ENCODE measurements at places on chromosomes 7 and 10.

DNA sequence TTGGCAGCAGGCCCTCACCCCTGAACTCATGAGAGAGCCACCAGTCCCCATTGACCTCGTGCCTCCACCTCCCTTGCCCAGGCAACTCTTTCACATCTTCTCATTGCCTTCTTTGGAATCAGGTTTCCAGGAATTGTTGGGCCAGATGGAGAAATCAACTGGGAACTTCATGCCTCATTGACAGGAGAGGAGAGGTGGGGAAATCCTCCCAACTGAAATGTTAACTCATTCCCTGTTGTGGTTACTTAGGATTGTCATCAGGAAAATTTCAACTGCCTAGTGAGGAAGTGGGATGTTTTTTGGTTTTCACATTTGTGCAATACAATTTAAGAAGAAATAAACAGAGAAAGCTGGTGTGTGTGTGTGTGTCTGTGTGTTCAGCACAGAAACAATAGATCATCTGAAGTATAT lies 106.6 kb upstream of the INHBA start:
- no peak for DNase-seq

- no peak for DNase-seq
Measured at GRCh38 chr10:31187607-31188210, 131.3 kb upstream of the ZEB1 start.

GRCh38 chr7:79872176-79872575 lies 262.5 kb upstream of the GNAI1 start:
- no peak for DNase-seq

- DNase-seq = no peak
Measured at GRCh38 chr10:129962872-129963640, 1.0 kb downstream of the EBF3 start.

- no peak for DNase-seq
Measured at GRCh38 chr7:128920913-128921582, 10.5 kb upstream of the KCP start.

- DNase-seq = no peak
Measured at GRCh38 chr10:91023700-91024398, 103.0 kb upstream of the ANKRD1 start.

DNA sequence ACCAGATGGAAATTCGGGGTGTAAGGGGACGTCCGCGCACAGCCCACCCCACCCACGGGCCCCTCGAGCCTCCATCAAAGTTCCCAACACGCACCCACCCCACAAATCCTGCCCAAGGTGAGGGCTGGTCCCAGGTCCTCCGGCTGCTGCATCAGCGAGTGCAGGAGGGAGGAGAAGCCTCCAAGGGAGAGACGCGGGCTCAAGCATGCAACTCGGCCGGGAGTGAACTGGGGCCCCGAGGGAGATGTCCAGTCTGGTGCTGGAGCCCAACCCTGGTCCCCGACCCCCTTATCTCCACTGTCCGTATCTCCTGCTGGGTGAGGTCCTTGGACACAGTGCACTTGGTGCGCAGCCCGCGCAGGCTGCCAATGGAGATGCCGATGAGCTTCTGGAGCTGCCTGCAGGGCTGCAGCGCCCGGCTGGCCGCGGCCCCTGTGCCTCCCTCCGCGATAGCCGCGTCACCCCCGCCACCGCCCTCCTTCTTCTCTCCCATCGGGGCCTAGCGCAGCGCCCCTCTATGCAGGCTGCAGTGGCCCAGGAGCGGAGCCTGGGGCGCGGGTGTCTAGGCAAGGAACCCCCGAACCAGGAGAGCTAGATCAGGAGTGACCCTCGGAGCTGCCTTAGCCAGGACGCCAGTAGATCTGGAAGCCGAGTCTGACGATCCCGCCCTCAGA lies 489.2 kb downstream of the ZNF33B start:
- DNase-seq = no peak

DNA sequence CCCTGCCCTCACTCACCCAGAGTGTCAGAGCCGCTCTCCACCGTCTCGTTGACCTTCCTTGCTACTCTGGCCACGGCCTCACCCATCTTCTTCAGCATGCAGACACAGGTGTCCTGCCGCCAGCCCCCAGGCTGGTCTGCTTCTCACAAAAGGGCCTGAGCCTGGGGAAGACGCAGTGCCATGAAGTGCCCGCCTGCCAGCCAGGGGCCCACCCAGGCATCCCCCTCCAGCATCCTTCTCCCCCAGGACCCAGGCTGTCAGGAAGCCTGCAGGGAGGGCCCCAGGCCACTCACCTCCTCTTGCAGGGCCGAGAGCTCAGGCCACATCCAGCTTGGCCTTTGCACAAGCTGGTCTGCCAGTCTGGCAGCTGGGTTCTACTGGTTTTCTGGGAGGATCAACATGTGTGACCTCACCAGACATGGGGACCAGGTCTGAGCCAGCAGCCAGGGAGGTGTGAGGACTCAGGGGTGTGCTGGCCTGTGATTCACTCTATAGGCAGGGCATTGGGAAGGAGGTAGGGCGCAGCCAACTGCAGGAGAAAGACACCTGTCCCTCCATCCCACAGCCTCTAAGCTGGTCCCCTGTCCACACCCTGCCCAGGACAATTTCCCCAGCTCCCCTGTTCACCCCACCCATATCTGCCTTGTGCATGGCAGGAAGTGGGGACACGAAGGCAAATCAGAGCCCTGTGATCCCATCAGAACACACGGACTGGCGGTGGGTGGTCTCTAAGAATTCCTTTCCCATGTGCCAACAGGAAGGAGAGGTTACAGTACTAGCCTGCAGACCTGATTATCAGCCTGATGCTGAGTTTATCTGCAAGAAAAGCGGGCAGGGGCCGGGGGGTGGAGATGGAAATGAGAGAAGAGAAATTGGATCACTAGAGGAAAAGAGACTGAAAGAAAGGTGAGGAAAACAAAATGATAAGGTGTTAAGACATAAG lies 5.7 kb downstream of the LRRC20 start:
- no peak for DNase-seq

- no peak for DNase-seq
Measured at GRCh38 chr7:6032641-6033040, 1.5 kb downstream of the ANKRD61 start.

DNA sequence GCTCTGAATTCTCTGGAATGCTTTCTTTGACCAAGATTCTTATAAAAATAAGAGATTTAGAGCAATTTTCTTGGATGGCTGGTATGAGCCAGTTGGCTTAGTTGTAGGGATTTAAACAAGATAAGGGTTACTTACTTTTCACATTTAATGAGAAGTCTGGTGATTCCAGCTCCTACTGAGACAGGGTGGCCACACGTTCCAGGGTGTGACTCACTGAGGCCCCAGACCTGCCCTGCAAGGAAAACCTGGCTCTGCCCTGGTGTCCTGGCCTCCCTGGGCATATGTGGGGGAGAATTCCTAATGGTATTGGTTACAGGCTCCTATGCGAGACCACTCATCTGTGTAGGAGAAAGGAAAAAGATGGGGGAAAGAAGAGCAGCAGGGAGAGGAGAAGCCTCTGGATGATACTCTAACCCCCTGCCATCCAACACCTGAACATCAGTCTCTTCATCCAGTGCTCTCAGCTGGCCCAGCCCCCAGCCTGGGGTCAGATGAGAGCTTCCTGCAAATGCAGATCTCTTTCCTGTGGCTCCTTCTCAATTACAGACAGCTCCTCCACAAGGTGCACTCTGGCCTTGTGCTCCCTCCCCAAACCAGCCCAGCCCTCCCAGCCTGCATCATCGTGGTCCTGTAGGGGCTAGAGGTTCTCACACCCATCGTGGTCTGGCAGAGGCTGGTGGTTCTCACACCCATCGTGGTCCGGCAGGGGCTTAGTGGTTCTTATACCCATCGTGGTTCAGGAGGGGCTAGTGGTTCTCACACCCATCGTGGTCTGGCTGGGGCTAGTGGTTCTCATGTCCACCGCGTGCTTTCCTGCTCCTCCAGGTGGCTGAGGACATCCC lies 139.9 kb downstream of the EGFR start:
- DNase-seq = no peak

DNA sequence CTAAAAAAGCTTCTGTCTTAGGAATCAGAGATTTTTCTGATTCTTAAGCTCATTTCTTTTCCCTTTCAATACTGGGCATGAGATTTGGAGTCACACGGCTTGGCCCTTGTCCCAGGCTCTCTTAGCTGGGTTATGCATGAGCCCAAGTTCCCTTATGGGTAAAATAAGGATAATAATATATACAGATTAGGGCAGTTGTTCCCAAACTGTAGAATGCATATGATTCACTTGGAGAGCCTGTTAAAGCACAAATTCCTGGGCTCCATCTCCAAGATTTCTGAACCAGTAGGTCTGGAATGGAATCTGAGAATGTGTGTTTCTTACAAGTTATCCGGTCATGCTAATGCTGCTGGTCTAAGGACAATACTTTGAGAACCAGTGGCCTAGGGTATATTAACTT lies 154.0 kb downstream of the REEP3 start:
- no peak for DNase-seq

GRCh38 chr10:45453639-45454255 lies 79.7 kb downstream of the ALOX5 start:
- DNase-seq = no peak

GRCh38 chr10:119197921-119198320 lies 9.4 kb upstream of the GRK5 start:
- DNase-seq = no peak

GRCh38 chr10:62732841-62733653 lies 71.5 kb upstream of the ADO start:
- no peak for DNase-seq

DNA sequence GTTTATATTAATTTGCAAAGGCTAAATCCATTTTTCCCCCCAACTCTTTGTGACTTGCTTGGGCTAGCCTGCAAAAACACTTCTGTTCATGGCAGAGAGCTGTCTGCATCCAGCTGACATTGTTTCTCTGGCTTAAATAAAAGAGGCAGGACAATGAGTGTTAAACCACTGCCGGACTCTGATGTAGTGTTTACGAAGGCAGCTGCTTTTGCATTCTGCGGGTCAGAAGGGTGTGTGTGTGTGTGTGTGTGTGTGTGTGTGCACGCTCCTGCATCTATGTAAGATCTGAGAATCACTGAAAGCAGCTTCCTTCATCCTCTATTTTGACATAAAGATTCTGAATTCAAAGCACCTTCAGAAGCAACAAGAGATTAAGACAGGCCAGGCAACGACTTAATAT lies 28.3 kb downstream of the NRP1 start:
- DNase-seq = no peak

DNA sequence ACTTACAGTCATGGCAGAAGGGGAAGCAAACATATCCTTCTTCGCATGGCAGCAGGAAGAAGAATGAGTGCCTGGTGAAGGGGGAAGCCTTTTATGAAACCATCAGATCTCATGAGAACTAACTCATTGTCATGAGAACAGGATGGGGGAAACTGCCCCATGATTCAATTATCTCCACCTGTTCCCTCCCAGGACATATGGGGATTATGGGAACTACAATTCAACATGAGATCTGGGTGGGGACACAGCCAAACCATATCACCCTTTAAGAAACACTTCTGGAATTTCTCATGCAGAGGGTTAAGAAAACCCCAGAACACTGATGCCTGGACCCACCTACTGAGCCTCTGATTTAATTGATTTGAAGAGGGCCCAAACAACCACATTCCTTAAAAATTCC lies 63.3 kb upstream of the DNAJB12 start:
- DNase-seq = no peak

DNA sequence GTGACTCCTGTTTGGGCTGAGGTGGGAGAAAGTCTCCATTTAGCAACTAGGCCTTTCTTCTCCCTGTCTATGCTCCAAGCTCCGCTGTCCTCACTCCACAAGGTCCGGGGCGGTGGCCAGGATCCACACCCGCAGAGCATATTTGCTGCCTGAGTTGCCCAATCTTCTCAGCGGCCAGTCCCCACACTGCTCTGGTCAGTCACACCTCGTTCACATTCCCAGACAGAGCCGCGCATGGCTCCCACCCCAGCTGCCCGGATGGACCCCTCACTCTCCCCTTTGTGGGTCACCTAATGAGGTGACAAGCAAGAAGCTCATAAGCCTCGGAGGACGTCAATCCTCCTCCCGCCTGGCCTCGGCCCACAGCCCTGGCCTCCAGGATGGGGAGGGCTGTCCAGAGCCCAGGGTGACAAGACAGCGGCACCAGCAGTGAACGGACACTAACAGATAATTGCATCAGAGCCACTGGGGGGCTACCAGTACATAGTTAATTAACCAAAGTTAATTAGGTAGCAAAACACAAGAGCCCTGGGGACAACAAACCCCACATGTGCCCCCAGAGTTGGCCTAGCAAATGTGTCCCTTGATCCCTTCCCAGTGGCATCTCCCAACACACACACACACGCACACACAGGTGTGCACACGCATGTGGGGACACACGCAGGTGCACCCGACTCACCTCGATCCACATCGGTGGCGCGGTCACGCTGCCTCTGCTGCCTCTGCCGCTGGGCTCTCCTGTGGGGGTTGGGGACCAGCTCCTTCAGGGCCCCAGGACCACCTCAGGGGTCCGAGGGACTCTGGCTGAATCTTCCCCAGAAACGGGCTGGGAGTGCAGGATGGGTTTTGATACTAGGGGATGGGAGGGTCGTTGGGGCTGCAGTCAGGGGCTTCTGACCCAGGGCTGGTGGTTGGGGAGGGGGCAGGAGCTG lies 11.8 kb downstream of the EPHA1 start:
- DNase-seq = no peak

GRCh38 chr7:81029511-81029910 lies 110.7 kb upstream of the SEMA3C start:
- no peak for DNase-seq

DNA sequence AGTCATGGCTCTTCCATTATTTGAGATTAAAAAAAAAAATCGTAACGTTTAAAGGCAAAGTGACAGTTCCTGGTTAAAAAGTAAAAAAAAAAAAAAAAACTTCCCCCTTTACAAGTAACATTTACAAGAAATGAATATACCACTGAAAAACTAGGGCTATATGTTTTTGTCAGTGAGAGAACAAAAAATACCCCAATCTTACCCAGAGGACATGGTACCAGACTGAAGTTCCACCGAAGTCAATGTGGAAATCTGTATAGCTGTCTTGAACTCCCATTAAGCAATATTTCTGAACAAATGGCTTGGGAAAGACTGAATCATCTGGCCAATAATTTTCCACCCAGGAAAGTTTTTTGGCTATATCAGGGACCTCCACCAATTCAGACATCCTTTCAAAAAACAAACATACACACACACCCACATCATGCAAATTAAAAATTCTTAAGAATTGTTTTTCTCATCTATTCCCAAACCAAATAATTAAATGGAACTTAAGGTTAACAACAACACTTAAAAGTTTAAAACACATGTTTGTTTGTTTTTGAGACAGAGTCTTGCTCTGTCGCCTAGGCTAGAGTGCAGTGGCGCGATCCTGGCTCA lies 50.2 kb downstream of the KDM7A start:
- DNase-seq = no peak

DNA sequence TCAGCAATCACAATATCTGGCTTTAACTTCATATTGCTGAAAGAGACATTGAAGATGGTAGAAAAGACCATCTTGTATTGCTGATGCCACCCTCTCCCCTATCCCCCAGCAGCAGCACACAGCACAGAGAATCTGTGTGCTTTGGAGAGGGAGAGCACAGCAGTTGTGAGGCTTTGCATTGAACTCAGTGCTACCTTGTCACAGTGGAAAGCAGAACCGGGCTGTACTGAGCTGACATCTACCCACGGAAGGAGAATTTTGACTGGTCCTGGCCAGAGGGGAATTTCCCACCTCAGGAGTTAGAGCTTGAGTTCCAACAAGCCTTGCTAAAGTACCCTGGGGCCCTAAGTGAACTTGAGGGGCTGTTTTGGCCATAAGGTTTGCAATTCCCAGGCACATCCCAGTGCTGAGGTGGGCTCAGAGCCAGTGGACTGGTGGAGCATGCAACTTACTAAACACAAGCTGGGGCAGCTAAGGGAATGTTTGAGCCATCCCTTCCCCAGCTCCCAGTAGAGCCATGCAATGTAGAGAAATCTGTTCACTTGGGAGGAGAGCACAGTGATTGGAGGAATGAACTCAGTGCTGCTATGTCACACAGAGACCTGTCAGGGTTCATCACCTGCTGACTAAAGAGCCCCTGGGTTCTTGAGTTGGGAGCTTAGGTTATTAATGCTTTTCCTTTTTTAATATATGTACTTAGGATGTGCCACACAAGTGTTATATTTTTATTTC lies 62.1 kb downstream of the OR13A1 start:
- DNase-seq = no peak

All from NCI-H187 treated with DMSO at 0.1 percent for 48 hours (cell line).